ENCODE measurements at places on chromosomes 11 and 22. TPM values are rescaled to one million over a fixed set of nuclear protein-coding genes. Genes with fewer than 3 reads are reported as not detected.

- peaks cover 8% of the 10 kb centered on the region for H3K36me3 ChIP-seq
- no peak overlapping the region for H3K4me3 ChIP-seq
- no peak for DNase-seq
- peaks cover 55% of the 10 kb centered on the region for H3K4me1 ChIP-seq
- H3K27me3 ChIP-seq: no peaks in the 10 kb centered on the region
Measured at GRCh38 chr11:824292-824880, 3.3 kb upstream of the CRACR2B start.

GRCh38 chr11:106022795-106023275, 795 bp upstream of the MSANTD4 start:
- no peak for DNase-seq
- H3K27ac ChIP-seq: no peak overlapping the region
- peak overlapping the region; percentile 73 for H3K4me3 ChIP-seq
- no peaks in the 10 kb centered on the region for H3K27me3 ChIP-seq
- peaks cover 28% of the 10 kb centered on the region for H3K4me1 ChIP-seq

- no peaks in the 10 kb centered on the region for H3K27me3 ChIP-seq
- H3K36me3 ChIP-seq: no peaks in the 10 kb centered on the region
- H3K4me1 ChIP-seq: peaks cover 15% of the 10 kb centered on the region
- no peak overlapping the region for H3K4me3 ChIP-seq
- no peak overlapping the region for H3K27ac ChIP-seq
Measured at GRCh38 chr11:12439615-12440014, 62.2 kb downstream of the PARVA start.

DNA sequence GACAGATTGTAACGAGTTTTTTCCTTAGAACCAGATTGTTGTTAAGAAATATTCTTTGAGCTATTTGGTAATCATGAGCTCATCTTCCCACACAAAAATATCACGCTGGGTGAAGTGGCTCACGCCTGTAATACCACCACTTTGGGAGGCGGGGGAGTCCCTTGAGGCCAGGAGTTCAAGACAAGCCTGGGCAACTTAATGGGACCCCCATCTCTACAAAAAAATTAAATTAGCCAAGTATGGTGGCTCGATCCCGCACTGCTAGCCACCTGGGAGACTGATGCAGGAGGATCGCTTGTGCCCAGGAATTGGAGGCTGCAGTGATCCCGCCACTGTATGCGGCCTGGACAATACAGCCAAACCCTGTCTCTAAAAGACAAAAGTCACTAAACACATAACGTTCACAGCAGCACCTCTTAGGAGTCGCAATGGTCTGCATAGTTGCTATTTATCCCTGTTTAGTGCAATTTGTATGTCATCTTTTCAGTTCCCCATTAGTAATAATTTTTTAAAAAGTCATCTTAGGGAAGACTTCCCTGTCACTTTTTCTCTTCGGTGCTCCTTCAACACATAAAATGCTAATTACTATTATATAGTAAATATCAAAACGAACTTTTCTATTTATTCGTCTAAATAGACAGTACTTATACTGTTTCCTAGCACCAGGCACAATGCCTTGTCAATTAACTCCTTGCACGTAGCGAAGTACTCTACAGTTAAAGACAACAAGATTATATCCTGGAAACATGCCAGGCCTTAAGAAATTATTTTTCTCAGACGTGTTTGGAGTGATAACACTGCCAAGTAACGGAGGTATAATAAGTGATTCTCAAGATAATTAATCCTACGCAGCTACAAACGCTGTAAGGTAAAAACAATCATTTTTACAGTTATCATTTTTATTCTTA, 1.1 kb downstream of the ST13 start:
- H3K4me1 ChIP-seq: peaks cover 50% of the 10 kb centered on the region
- H3K27ac ChIP-seq: peak overlapping the region; percentile 96

Gene WNT11
- polyA plus RNA-seq: 0.42 TPM

Gene API5
- 21.6 TPM for polyA plus RNA-seq

All from HepG2 (cell line).